Bronchial epithelial cell (primary cell): ENCODE measurements at places on chromosomes 5 and 9.
A peak's percentile ranks its signal among the peaks of the same experiment; 100 is the strongest.

DNA sequence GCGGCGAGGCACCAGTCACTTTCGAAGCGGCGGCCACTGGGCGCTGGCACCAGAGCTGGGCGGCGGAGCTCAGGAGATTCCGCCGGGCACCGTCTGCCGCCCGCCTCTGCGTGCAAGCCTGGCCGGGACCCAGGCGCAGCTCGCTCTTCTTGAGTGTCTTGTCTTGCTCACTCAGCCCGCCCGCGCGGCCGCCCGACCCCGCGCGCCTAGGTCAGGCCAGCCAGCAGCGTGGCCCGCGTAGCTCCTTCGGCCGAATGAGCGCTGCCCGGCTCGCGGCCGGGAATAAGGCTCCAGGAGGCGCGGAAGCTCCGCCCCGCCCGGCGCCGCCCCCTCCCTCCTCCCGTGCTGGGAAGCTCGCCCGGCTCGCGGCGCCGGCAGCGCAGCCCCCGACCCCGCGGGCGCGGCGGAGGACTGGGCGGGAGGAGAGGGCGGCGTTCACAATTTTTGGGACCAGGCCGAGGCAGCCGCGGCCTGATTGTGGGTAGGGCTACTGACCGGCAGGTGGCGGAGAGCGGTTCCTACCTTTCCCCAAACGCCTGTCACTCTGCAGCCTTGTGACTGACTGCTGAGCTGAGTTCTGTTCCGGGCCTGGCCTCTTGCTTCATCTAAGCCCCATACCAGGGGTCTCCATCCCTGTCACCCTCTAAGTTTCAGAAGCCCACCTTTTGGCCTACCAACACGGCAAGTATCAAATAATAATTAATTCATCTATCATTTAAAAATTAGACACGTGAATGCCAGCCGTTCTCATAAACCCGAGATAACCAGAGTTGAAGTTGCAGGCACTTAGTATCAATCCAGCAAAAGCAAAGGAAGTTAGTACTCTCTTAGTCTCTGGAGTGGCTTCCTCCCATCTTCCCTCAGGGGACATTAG, at the start of gene HBEGF:
HBEGF (minus strand) TSS at position 256 of the 874 bp plus-strand sequence. CDS start 275 bp downstream, outside the sequence.
- peak; percentile 71 for DNase-seq

- no peak for DNase-seq
Observed at GRCh38 chr5:92990771-92991170, 590.2 kb downstream of the NR2F1-AS1 start.

DNA sequence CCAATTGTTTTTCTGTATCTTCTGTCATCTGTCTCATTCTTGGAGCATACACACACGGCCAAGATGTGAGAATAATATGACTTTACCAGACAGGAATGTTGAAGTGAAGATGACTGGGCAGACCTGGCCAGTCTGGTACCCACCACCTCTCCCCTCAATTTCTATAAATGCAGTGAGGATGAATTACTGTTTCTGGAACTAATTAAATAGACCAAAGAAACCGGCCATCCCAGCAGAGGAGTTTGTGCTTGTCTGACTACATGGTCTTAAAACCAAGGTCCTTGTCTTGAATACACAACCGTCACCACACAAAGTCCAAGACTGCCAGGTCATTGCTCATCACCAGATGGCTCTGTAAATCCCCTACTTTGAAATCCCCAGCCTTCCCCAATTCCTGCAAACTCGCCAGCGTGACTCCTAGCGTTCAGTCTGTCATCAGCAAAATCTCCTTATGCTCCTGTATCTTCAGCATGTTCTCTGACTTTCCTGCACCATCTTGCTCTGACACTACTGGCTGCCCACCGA, 147.2 kb downstream of the PDE4D start:
- DNase-seq = peak; percentile 85

DNA sequence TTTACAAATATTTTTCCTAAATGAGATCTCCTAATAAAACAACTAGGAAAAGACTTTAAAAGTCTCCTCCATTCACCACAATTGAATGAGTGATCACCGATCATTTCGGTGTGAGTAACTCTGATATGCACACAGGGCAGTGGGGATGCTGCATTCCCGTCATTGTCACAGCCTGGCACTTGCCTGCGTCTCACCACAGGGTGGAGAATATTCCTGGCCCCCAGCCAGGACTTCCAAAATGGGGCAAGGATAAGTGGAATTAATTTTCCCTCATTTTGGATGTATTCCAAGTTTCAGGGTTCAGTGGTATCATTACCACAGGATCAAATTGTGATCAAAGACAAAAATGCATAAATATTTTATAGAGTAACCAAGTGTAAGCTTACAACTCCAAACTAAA, 107.1 kb downstream of the CTNND2 start:
- no peak for DNase-seq

- DNase-seq = no peak
Observed at GRCh38 chr5:36367524-36367923, 65.8 kb upstream of the RANBP3L start.

DNA sequence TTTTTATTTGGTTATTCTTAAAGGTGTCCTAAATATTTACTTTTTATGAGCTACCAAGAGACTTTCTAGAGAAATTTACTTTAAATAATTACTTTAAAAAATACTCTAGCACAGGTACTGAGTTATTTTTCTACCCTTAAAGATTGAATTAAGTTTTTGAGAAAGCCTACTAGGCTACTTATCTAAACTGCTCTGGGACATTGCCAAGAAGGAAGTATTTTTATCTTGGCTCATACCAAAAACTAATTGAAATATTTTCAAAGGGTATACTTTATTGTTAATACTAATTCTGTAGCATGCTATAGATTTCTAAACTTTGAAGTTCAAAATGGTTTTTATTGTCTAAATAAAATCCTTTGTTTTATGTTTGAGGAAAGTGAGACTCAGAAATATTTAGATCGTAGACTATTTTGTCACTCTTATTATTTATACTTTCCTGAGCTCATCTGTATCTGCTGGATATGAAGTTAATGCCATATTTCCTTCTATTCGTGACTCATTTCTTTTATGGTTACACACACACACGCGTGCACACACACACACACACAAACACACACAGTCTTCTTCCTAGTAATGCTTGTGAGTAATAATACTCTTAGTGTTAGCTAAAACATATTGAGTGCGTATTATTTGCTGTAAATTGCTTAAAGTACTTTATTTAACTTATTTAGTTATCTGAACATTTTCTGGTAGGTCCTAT, 89.5 kb downstream of the MAN2A1 start:
- DNase-seq = no peak

DNA sequence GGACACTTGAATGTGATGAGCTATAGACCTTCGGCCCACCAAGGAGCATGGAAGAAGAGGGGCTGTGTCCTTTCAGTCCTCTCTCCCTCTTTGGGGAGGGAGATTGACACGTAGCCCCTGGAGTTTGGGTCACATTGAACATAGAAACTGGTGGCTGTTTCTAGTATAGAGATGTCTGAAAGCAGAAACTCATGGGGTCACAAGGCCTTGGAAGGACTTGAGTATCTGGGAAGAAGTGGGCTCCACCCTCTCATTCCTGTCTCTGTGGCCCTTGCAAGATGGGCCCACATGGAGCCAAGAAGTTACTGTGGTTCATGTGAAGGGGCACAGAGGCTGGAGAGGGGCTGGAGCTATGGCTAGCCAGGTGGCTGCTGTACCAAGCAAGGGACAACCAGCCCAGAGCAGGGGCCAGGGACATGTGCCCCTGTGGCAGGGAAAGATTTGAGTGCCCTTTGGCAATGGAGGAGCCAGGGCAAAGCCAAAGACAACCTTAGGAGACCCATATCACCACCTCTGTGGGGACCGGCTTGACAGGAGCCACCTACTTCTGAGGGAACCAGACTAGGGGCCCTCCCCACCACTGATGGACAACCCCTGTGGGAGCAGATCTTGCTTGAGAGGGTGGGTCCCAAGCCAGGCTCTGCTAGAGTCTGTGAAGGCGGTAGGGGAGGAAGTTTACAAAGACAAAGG, 12.8 kb upstream of the ANGPTL2 start:
- no peak for DNase-seq

DNA sequence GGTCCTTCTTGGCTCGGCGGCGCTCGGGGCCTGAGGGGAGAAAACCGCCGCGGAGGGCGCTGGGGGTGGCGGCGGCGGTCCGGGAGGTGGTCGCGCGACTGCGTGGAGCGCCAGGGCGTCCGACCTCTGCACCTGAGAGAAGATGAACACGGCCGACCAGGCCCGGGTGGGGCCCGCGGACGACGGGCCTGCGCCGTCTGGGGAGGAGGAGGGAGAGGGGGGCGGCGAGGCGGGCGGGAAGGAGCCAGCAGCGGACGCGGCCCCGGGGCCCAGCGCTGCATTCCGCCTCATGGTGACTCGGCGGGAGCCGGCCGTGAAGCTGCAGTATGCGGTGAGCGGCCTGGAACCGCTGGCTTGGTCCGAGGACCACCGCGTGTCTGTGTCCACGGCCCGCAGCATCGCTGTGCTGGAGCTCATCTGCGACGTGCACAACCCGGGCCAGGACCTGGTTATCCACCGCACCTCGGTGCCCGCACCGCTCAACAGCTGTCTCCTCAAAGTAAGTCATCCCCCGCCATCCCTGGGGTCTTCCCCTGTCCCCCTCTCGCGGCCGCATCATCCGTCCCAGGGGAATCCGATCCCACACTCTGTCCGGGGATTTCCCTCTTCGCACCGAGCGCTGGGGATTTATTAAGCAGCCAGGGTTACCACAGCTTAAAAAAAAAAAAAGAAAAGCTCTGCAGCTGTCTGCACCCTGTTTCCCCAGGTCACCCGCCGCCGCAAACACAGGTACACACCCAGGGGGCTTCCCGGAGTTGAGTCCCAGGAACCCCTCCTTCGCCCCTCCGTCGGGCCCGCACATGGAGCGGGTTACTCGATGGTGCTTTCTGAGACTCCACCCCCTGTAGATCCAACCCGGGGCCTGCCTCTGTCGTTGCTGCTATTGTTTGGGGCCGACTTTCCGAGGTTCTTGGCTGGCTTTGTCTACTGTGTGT, at the start of gene GTF3C4:
GTF3C4 (plus strand) TSS at position 8 of the 935 bp plus-strand sequence; CDS start at position 143, 135 bp downstream.
- DNase-seq = peak; percentile 5

DNA sequence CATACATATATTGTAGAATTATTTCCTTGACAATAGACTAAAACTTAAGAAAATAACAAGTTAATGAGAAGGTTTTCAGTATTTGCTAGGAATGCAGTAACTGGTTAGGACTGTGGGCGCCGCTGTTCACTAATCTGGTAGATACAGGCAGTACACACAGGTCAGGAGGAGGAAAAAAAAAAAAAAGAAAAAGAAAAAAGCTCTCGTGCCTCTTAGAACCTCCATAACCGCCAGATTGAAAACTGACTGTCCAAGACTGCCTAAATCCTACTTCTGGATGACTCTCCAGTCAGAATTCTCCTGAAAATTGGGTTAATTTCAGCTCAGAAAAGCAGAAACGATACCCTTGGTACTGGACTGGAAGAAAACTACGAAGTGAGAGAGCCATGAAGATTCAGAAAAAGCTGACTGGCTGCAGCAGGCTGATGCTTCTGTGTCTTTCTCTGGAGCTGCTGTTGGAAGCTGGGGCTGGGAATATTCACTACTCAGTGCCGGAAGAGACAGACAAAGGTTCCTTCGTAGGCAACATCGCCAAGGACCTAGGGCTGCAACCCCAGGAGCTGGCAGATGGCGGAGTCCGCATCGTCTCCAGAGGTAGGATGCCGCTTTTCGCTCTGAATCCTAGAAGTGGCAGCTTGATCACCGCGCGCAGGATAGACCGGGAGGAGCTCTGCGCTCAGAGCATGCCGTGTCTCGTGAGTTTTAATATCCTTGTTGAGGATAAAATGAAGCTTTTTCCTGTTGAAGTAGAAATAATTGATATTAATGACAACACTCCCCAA, at the start of gene PCDHGA1:
PCDHGA1 (plus strand) TSS at position 216 of the 782 bp plus-strand sequence.
- DNase-seq = peak; percentile 40

DNA sequence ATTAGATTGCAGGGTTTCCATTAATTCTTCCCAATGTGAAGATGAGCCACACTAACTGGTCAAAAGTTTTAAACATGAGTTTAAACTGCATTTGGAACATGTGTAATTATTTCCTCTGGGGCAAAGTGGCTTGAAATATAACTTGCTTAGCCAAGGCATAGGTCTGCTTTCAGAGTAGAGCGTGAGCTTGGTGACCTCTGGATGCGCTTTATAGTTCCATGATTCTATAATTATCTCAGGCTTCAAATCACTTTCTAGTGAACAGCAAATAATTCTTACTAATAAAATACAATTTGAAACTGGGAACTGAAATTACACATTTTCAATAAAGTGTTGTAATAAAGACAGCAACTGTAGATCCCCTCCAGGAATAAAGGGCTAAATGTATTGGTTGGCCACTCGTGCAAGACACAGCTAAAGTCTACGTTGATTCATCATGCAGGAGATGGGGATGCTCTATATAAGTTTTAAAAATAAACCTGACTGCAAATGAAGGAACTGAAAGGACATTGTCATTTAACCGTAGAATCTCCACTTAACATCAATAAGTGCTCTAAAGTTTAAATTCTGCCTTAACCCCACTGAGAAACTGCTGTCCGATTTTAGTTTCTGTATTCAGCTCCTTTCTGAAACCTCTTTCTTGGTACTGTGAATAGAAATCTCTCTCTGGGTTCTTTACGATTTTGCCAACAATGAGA, 460.0 kb downstream of the PSAT1 start:
- DNase-seq = no peak

- no peak for DNase-seq
Observed at GRCh38 chr5:179243333-179243732, 101.9 kb downstream of the ADAMTS2 start.

DNA sequence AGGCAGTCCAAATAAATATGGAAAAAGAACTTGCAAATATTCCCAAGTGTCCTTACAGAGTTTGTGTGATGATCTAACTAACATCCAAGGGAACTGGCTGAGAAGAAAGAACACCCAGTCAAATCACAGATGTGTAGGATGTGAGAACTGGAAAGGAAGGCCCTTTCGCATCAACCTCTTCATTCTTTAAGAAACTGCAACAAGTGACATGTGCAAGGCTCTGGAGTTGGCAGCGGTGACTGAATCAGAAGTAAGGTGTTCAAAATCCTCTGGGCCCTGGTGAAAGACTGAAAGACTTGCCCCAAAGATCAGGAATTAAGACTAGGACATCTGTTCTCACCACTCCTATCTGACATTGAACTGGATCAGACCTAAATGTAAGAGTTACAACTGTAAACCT, 88.7 kb downstream of the RAPGEF1 start:
- no peak for DNase-seq

- DNase-seq = no peak
Observed at GRCh38 chr9:127927988-127928675, 2.4 kb downstream of the PIP5KL1 start.

GRCh38 chr5:132751444-132751843, 4.2 kb downstream of the CCNI2 start:
- peak; percentile 20 for DNase-seq

- no peak for DNase-seq
Observed at GRCh38 chr9:35338086-35338485, 151.8 kb upstream of the RUSC2 start.

GRCh38 chr5:171295299-171295698, 13.7 kb upstream of the TLX3 start:
- DNase-seq = no peak

GRCh38 chr9:108708448-108708847, 147.3 kb downstream of the ACTL7B start:
- DNase-seq = no peak

DNA sequence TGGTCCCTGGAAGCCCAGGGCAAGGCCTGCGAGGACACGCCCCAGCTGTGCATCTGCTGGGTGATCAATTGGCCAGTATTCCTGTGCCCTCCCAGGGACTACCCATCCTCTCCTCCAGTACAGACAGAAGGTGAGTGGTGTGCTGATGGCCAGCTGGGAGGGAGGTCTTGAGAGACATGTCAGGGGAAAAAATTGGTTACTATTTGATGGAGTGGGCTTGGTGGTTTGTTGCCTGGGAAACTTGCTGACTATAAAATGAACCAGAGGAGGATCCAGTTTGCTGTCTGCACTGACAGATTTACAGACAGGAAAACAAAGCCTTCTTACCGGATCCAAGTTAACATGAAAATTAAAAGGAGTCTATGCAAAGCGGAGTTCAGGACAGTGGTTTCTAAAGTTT, 40.3 kb downstream of the MAP1B start:
- DNase-seq = no peak

- DNase-seq = peak; percentile 92
Observed at GRCh38 chr5:91229031-91229727, 153.9 kb downstream of the ARRDC3 start.
